Panc1 (cell line): ENCODE measurements at places on chromosomes 2 and 18. TPM values are rescaled to one million over a fixed set of nuclear protein-coding genes. Genes with fewer than 3 reads are reported as not detected.

Gene TRIB2
- total RNA-seq, result 43.2 TPM

Gene FSHR
- not detected for total RNA-seq

Gene CTAGE1
- not detected for total RNA-seq

Gene HOXD12
- 0.13 TPM for total RNA-seq
